Activated CD4-positive, alpha-beta T cell treated with anti-CD3 and anti-CD28 coated beads, Interleukin-2, amount 10 ng/mL, durations not matched to agents 24 days and 14 days (primary cell): ENCODE measurements at places on chromosomes 13 and 19. TPM values are rescaled to one million over a fixed set of nuclear protein-coding genes. Genes with fewer than 3 reads are reported as not detected.

DNA sequence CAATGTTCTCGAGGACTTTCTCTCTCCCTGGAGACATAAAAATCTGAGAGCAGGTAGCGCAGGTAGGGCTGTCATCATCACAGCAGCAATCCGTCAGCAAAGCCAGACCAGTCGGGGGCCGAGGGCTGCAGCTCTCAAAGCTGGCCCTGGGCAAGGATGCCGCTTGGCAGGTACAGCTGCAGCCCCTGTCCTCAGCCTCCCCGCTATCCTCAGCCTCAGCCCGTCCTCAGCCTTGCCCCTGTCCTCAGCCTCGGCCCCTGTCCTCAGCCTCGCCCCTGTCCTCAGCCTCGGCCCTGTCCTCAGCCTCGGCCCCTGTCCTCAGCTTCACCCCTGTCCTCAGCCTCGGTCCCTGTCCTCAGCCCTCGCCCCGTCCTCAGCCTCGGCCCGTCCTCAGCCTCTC is 10.9 kb downstream of the C13orf46 start:
- DNase-seq, result no peak

DNA sequence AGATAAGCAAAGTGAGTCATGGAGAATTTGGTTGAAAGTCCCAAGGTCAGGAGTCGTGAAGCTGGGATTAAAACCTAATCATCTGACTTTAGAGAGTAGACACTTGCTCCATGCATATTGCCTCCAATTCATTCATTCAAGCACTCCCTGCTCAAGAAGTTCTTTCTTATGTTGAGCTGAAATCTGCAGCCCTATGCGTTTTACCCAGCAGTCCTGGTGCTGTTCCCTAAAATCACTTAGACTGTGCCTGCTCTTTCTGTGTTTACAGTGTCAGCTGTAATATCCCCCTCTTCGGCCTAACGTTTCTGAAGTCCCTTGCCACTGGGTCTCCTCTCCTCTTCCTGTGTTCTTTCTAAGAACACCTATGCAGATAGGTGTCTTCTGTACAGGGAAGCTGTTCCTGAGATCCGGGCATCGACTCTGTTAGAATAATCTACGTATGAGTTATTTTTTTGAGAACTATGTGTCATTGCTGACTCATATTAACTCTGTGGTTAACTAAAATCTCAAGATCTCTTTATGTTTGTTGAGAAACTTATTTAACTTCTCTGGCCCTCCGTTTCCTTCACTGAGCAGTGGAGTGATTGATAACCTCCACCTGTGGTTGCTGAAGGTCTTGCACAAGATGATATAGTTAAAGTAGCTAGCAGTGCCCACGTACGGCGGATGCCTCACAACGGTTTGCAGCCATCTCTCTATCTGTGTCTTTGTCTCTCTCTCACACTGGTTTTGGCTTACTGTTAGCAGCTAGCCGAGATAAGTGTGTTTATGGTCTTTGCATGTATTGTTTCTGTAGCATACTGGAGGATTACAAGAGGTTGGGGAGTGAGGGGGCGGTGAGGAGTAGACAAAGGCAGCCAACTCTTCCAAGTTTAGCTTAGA is 4.7 kb downstream of the ALOX5AP start:
- DNase-seq, result peak; percentile 90

- DNase-seq, result no peak
Observed at GRCh38 chr13:60836821-60837220, 439.8 kb downstream of the TDRD3 start.

DNA sequence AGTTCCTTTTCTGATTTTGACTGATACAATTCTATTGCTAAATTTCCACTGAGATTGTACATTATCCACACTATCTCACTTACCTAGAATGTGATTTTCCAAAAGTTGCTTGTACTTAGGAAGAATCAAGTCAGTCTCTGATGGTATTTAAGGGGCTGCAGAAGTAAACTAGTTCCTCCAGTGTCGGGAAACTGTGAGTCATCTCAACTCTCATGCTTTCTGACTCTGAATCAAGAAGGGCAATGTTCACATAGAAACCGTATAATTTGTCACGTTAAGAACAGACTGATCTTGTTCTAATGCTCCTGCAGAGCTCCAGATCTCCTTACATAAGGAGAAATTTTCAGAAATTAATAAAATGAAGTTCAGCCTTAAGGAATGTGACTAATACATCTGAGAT is 369.3 kb downstream of the KLF5 start:
- no peak for DNase-seq

GRCh38 chr13:52785739-52786138 is 46.1 kb upstream of the CNMD start:
- no peak for DNase-seq

DNA sequence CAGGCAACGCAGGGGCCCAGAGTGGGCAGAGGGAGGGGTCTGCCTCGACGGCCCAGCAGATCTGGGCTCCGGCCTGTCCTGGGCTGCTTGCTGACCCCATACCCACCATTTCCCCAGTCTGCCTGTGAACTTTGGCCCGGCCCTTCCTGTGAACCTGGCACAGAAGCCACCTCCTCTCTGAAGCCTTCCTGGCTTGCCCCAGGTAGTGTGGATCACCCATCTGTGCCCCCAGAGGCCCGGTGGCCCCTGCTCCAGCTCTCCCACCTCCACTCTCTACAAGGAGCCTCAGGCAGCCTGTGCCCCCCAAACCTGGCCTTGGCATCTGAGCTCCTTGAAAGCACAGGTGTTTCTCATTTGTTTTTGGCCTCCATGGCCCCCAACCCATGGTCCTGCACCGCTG is 15.7 kb downstream of the PLEKHF1 start:
- DNase-seq, result no peak

DNA sequence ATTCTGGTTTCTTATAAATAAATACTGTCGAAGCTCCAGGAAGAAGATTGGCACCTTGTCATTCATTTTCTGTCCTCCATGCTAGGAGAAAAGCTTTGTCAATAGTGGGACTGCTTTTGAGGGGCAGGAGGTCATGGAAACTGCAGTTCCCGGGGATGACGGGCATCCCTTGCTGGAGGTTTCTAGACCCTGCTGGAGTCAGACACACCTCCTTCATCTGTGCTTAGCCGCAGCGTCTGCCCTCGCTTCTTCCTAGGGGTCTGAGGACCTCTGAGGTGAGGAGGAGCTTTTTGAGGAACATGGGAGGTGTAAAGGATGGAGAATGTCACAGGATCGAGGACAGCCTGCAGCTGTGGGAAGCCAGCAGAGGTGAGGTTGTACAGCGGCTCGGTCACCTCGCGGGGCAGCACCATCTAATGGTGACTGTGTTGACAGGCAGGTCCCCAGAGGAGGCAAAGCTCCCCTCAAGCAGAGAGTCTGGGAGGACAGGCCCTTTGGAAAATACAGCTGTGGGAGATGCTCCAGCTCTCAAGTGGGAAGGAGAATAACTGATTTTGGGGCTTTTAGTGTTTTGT is 172.7 kb upstream of the RNF113B start:
- no peak for DNase-seq

DNA sequence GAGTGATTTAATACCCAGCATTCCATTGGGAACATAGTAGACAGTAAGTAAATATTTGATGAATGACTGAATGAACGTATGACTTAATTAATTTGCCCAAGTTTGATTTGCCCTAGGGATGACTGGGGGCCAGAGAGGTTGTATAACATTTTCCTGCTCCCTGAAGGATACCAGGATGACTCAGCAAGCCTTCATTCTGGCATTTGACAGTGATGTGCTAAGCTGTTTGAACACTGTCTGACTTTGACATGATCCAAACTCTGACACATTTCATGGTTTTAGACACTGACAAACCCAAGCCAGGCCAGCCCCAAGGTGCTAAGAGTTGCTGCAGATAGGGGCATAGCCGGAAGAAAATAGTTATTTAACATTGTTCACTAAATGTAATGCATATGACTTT is 53.4 kb upstream of the KLF12 start:
- no peak for DNase-seq

- no peak for DNase-seq
Observed at GRCh38 chr19:13995878-13996765, 10.0 kb downstream of the RFX1 start.

GRCh38 chr13:46160471-46161066 is 21.4 kb downstream of the LCP1 start:
- peak; percentile 85 for DNase-seq

DNA sequence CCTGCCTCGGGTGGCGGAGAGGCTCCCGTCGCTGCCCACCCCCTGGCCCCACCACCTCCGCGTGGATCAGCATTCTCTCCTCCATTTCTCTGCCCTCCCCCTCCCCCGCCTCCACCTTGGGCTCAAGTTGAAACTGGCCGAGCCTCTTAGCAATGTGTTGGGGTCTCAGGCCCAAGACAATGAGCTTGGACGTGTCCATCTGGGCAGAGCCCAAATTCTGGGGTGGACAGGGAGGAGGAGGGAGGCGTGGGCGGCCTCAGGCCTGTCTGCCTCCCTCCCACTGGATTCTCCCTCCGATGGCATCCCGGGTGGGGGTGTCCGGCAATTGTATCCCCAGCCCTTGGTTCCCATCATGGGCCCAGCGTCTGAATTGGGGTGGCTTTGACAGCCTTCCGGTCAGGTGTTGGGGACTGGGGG is 1.2 kb downstream of the CELF5 start:
- DNase-seq, result no peak

DNA sequence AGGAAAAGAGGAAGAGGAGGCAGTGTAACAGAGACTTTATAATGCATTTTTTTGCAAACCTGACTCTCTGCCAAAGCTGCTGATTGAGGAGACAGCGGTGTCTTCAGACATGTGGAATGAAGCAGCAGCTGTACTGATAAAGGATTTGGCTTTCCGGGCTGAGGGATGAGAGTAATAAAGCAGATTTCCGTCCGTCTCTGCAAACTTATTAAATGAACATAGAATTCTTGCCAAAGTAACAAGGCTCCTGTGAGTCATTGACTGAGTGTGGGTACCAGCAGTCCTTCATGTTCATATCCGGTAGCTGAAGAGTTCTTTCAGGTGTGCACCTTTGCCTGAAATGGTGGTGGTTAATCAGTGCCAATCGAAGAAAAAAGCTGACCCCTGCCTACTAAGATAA is 112.6 kb downstream of the LIG4 start:
- no peak for DNase-seq

- DNase-seq, result no peak
Observed at GRCh38 chr19:34504809-34505291, 23.3 kb downstream of the WTIP start.

- DNase-seq, result no peak
Observed at GRCh38 chr19:11064831-11065303, 24.4 kb upstream of the LDLR start.

DNA sequence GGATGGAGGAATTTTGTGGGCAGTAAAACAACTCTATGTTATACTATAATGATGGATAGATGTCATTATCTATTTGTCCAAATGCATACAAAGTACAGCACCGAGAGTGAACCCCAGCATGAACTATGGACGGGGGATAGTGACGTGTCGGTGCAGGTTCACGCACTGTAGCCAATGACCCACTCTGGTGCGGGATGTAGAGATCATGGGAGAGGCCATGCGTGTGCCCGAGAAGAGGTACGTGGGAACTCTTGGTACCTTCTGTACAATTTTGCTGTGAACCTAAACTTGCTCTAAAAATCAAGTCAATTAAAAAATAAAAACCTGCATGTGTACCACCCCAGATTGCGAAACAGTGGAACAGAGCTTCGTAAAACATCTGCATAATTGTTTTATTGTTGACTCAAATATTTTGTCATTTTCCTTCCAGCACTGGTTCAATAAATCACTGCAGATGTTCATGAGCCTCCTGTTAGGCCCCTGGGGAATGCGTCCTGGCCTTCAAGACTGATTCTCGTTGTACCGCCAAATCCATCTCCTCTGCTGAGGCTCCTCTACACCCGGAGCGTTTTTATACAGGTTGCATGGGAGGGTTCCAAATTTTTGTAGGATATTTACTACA is 30.9 kb downstream of the COL4A1 start:
- DNase-seq, result no peak

GRCh38 chr19:42553292-42554045 is 25.2 kb upstream of the CEACAM1 start:
- DNase-seq, result no peak

DNA sequence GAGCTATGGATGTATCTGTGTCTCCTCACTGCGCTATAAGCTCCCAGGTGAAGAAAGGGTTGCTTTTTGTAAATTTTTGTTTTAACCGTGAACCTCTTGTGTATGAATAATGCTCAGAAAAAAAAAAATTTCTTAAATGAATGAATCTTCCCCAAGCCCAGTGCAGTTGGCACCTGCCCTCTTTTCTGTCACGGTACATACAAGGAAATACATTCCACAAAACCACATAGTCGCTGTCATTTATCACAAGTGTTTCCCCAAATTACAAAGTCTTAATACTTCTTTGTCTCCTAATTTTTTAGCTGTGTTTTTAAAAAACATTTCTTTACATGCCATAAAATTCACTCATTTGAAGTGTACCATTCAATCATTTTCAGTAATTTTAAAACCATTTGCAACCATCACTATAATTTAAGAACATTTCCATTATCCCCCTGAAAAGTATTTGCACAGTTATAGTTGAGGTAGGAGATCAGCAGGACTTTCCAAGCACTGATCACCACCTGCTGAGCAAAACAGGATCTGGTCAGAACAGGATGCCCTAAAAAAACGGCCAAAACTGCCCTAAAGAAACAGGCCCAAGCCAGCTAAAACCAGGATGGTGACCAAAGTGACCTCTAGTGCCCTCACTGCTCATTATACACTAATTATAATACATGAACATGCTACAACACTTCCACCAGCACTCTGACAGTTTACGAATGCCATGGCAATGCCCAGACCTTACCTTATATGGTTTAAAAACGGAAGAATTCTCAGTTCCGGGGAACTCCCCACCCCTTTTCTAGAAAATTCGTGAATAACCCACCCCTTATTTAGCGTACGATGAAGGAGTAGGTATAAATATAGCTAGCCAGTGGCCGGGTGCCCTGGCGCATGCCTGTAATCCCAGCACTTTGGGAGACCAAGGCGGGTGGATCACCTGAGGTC is 1.3 kb upstream of the TEX30 start:
- no peak for DNase-seq

DNA sequence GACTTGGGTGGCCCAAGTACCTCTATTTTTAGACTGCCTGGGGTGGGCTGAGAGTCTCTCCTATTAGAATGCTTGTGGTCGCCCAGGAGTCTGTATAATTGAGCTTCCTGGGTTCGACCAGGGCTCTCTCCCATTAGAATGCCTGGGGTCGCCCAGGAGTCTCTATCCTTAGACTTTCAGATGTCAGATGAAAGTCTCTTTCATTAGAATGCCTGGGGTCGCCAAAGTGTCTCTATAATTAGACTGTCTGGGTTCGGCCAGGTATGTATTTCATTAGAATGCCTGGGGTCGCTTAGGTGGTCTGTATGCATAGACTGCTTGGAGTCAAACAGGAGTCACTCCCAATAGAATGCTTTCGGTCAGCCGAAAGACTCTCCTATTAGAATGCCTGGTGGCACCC is 1471.7 kb downstream of the UQCRFS1 start:
- DNase-seq, result no peak

KIR2DL1 gene
- not detected in 2 replicates for total RNA-seq

CYP4F12 gene
- not detected in 2 replicates for total RNA-seq

SOX21 gene
- total RNA-seq, result not detected in 2 replicates

POU4F1 gene
- 0.12 and 0.14 TPM in 2 replicates for total RNA-seq

NLRP11 gene
- total RNA-seq, result not detected in 2 replicates

MAG gene
- 0.17 TPM in 1 of 2 replicates, not detected in the other for total RNA-seq

ATP4A gene
- total RNA-seq, result not detected in 2 replicates

TPTE2 gene
- total RNA-seq, result not detected in 2 replicates

CERS1 gene
- 0.14 and 0.23 TPM in 2 replicates for total RNA-seq

CCL25 gene
- total RNA-seq, result not detected in 2 replicates

LRRC25 gene
- total RNA-seq, result not detected in 2 replicates
